GM18507 (cell line): ENCODE measurements at places on chromosomes 3 and 15.

DNA sequence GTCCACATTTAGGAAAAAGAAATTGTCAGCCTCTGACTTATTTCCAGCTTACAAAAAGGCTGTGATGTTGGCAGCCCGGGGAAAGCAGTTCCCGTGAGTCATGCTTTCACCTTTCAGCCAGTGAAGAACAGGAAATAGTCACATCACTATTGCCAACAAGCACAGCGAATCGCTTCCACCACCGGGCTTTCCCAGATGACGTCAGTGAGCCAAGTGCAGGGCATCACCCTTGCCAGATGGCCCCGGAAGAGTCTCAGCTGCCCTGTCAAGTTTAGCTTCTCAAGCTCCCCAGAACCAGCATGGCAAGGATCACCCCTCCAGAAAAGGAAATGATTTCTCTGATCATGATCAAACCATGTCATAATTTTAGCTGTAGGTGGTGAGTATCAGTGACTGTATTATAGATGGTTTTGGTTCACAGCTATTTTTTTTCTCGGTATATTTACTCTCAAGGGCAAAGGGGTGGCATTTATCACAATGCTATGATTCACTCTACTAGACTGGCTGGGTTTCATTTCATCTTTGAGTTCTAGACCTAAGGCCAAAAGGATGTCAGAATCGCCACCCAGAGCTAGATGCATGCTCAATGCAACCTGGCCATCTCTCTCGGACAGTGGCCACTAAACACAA lies 32.9 kb downstream of the B3GNT5 start:
- DNase-seq = peak; percentile 66

DNA sequence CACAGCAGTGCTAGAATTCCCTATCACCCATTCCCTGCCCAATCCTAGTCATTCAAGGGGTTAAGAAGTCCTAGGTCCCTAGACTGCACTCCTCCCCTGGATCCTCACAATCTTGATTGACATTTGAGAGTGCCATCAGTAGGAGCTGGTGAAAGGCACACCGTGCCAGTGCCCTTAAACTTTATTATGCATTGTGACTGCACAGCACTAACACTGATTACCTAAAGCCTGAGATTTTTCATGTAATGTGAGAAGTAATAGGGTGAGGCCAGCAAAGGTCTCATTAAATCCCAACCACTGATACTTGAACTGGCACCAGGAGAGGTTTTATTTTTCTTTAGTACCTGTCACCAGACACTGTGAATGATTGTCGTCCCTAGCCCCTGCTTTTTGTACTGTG lies 16.3 kb downstream of the GXYLT2 start:
- no peak for DNase-seq

GRCh38 chr3:184361932-184362667 lies 590 bp downstream of the POLR2H start:
- DNase-seq = peak; percentile 22

DNA sequence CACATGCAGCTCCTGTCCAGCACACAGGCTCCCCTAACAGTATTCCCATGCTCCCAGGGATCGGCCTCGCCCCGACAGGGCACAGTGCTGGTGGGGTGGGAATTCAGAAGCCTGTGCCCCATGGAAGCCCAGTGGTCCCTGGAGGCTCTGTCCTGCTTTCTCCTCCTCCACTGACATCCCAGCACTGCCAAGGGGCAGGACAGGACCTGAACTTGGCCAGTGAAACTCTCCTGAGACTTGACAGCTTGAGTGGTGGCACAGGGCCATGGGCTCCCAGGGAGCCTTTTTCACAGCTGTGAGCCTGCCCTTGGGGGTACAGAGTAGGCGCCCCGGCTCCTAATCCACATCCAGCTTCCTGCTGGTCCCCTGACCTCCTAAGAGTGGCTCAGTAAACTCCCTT lies 38.4 kb downstream of the IQSEC1 start:
- no peak for DNase-seq

- DNase-seq = no peak
Measured at GRCh38 chr15:85172846-85173490, 191.3 kb downstream of the PDE8A start.

GRCh38 chr15:42107473-42107872 lies 13.1 kb upstream of the PLA2G4D start:
- DNase-seq = no peak

- DNase-seq = no peak
Measured at GRCh38 chr3:15456321-15456720, 28.9 kb downstream of the EAF1 start.

DNA sequence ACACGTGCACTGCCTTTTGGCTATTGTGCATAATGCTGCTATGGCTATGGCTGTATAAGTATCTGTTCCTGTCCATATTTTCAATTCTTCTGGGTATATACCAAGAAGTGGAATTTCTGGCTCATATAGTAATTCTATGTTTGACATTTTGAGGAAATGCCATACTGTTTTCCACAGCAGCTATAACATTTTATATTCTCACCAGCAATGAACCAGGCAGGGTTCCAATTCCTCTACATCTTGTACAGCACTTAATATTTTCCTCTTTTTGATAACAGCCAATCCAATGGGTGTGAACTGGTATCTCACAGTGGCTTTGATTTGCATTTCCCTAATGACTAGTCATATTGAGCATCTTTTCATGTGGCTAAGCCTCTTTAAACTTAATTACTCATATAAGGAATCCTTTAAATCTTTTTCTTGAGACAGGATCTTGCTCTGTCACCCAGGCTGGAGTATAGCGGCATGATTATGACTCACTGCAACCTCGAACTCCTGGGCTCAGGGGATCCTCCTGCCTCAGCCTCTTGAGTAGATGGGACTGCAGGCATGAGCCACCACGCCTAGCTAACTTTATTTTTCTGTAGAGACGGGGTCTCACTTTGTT lies 38.1 kb upstream of the IGDCC4 start:
- no peak for DNase-seq

DNA sequence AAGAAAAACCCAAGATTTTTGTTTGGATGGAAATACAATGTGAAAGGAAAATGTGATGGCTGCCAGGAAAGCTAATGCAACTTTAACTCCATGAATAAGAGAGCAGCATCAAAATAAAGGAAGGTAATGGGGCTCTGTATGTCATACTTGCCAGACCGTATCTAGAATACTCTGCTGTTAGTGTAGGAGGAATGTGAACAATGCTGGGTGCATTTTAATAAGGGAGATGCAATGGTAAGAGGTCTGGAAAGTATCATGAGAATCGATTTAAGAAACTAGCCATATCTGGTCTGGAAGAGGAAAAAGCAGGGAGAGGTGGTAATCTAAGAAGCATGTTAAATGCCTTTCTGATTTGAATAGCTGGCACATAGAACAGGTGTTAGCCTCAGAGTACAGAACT lies 239.6 kb downstream of the GBE1 start:
- DNase-seq = no peak

DNA sequence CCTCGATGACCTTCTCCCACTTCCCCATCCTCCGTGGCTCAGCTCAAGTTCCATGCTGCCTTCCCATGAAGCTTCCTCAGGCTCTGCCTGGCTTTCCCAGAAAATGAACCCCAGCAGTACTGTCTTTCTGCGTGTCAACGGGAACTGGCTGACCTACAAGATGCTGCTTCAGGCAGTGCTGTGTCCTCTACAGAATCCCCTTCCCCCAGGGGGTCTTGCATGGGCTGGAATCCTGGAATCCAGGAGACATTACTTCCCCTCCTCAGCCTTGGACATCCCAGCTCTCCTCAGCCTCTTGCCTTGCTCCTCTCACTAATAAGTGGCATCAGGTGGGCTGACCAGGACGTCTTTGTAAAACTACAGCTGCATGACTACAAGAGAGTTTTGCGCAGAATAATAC lies 5.4 kb downstream of the CCDC12 start:
- DNase-seq = no peak

DNA sequence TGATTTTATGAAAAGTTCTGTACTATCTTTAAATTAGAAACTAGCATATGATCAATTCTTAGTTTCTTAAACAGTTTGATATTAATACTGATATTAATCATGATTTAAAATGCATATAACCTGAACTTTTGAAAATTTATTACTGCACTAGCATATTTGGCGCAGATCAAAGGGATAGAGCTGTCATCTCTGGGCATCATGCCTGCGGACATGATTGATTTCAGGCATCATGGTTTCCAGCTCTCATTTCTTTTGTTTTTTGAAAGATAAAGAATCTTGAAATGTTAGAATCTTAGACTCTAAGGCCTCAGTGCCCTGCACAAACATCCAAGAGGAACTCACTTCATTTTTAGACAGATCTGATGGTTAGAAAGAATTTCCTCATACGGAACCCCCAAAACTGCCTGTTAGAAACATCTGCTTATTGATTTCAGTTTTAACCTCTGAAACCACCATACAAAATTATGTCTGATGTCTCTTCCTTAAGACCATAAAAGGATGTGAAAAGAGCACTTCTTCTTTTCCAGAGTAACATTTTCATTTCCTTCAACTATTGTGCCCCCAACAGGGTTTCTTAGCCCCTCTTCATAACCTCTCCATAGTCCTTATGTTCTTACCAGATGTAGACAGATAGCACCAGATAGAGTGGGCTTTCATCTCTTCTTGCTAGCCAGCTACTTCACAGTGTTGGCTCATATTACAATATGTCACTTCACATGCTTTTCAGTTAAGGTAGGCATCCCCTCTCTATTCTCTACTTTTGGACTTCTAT lies 110.8 kb downstream of the BBX start:
- peak; percentile 11 for DNase-seq

- DNase-seq = no peak
Measured at GRCh38 chr15:98785431-98785806, 137.1 kb downstream of the IGF1R start.

DNA sequence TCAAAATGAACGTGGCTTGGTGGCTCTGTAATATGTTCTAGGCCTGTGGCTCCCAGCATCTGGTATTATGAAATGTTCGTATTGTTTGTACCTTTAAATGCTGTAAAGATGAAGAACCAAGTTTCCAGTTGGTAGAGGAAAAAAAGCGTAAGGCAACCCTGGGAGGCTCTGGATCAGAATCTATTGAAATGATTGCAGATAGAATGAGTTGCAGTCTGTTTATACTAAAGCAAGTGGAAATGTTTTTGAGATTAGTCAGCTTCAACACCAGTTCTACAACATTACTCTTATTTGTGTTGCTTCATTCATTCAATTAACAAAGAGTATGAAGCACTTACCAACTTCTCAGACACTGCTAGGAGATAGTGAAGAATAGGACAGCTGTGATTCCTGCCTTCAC lies 5.3 kb downstream of the ARL6IP5 start:
- no peak for DNase-seq

DNA sequence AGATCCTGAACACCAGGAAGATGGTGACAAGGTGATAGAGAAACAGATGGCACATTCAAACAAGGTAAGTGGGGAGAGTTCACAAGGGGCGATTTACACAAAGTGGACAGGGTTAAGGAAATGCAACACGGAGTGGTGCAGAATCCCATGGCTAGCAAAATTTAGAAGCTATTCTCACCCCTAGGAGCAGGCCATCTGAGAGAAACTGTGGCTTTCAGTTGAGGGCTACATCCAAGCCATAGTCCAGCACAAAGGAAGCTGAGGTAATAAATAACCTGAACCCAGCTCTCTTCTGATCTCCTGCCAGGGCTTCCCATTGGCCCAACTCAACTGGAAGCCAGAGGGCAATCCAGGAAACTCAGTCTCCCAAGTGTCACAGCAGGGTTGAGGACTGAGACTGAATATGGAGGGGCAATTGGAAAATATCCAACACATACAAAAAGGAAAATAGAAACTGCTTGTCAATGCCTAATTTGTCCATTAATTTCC lies 1.2 kb upstream of the ZNF445 start:
- no peak for DNase-seq

GRCh38 chr3:177263615-177264368 lies 66.5 kb upstream of the TBL1XR1 start:
- no peak for DNase-seq

- no peak for DNase-seq
Measured at GRCh38 chr3:165778891-165779290, 58.3 kb downstream of the BCHE start.

DNA sequence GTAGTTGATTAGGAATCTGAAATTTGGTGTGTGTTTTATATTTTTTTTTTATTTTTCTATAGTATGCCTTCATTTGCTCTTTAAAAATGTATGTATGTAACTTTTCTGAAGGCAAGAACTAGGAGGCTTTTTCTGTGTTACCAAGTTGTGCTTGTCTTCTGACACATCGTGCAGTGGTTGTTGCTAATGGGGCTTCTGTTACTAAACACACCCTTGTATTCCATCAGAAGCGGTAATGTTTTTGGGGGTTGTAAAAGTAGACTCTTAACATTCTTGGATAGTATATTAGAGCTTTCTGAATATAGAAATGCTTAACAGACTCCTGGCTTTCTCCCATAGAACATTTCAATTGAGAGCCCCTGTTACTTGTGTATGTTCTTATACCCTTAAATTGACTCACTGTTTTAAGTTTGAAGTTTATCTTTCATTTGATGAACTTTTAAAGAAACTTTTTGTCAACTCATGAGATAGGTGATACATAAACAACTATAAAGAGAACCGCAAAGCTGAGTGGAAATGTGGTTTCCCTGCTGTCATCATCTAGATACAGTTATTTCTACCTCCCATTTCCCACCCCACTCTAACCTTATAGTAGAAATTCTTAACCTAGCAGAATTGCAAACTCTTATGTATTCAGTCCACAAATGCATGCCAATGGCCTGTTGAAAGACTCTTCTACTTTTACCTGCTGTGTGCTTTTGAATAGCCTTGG lies 2.5 kb downstream of the TIPARP start:
- no peak for DNase-seq

GRCh38 chr3:159732172-159733111 lies 256.2 kb upstream of the IL12A start:
- no peak for DNase-seq

DNA sequence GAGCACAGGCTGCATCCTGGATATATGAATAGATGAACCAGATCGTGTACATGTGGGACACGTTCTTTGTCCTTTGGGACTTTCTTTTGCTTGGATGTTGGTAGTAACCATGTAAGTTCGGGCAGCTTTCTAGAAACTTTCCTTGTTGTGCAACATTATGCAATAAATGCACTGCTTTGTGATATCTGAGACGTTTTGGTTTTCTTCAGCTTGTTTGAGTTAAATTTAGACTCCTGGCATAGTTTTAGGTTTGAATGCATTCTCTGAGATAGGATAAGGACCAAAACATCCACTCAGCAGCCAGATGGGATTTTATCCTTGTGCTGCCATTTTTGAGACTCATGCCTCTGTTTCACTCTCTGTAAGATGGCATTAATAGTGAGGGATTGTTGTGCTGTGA lies 158.9 kb downstream of the IGF1R start:
- DNase-seq = no peak

DNA sequence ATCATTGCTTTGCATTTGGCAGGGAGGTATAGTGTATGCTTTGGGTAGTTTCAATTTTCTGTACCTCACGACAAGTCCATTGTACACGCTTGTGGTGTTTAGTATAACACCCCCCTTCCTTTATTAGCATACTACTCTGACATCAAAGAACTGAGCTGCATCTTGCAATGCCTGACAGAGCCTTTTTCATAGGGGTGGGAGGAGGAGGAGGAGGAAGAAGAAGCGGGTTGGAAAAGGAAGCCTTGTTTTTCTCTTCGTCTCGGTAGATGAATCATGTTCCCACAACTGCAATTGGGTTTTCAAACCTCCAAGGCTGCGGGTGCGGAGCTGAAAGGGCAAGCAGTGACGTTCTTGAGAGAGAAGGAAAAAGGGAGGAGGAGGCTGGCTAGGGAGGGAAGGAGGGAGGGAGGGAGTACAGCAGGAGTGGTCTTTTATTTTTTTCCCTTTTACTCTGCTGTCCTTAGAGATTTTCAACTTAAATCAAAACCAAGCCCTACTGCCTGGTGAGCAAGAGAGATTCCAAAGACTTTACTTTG lies 175.7 kb downstream of the KLHL25 start:
- DNase-seq = no peak
